ENCODE measurements at places on chromosomes 13 and 19.

GRCh38 chr19:18496980-18497256 lies 25.0 kb downstream of the ELL start:
- DNase-seq, result no peak

GRCh38 chr13:99997702-99998214 lies 16.2 kb downstream of the ZIC2 start:
- no peak for DNase-seq

DNA sequence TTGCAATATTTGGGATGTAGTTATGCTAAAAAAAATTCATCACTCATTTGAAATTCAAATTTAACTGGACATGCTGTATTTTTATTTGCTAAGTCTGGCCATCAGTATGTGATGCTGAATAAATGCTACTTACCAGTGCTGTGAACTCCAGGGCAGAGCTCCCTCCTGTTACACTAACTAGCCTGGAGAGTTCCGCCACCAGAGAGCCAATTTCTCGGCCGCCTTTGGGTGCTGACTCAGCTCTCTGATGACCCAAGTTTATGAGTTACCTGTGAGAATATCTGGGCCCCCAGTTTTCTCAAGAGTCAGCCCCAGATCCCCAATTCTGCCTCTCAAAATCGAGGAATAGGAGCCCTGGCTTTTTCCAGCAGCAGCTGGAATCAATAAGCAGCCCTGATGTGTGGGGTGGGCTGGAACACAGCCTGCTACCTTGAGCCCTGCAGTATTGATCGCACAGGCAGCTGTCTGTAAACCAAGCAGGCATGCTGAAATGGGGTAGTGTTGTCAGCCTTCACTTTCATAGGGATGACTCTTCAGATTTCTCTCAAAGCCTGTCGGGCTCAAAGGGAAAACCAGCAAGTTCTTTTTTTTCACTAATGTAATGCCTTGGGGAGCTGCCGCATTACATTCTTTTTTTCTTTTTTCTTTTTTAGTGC lies 113.7 kb downstream of the DNAJC15 start:
- no peak for DNase-seq

DNA sequence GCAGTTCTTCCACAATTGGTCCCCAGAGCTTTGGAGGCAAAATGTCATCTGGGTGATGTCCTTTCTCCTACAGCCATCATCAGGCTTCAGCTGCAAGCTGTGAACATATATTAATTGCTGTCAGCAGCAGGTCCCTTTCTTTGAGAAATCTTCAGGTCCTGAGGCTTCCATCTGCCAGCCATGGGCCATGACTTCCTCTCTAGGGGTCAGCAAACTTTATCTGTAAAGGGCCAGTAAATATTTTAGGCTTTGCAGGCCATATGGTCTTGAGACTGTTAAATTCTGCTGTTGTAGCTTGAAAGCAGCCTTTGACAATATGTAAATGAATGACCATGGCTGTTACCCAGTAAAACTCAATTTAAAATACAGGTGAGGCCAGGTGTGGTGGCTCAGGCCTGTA lies 27.1 kb downstream of the SERP2 start:
- DNase-seq, result no peak

- no peak for DNase-seq
Measured at GRCh38 chr19:9342610-9343304, 18.8 kb downstream of the ZNF559 start.

- DNase-seq, result no peak
Measured at GRCh38 chr13:89695343-89696257, 1651.9 kb upstream of the MIR17HG start.

- no peak for DNase-seq
Measured at GRCh38 chr13:41701676-41702075, 244.3 kb downstream of the RGCC start.

GRCh38 chr19:7924241-7924640 lies 1.7 kb downstream of the CTXN1 start:
- no peak for DNase-seq

GRCh38 chr19:10256551-10256950 lies 4.5 kb downstream of the MRPL4 start:
- DNase-seq, result no peak

DNA sequence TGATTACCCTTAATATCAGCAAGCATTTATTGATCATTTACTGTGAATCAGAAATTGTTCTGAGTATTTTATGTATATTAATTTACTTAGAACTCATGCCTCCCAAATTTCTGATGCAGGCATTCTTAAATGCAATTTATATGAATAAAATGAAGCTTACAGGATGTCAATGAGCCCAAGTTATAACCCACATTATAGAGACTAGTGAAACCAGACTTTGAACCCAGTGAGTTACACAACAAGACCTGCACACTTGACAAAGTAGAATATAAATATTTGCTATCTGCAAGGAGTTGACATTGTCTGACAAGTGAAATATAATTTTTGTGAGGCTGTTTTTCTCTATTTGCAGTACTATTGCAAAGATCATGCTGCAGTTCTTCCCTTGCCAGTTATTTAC lies 656.0 kb downstream of the GPC5 start:
- DNase-seq, result no peak

- no peak for DNase-seq
Measured at GRCh38 chr13:94784066-94784465, 71.7 kb upstream of the SOX21 start.

DNA sequence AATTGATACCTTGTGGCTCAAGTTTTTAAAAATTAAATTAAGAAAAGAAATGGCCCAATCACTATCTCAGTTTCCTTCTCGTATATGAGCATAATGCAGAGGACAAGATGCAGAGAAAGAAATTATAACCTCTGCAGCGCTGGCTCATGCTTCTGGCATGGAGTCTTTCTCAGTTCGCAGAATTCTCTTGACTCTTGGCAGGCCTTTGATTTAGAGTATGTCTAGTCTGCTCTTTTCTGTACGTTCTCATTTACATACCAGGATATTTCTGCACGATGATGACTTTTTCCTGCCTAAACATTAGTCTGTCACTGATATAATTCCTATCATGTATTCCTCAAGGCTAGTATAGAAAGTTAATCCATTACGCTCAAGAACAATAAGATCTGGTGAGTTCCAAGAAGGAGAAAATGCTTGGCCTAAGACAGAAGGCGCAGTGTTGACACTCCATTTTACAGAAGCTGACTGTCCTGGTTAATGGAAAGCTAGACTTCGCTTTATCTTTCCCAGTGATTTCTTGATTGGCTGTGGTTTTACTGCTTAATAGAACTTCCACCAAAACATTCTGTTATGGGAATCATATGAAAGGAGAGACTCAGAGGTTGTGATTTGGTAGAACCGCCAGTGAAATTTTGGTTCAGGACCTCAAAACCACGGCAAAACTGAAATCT lies 1.7 kb upstream of the SMAD9 start:
- no peak for DNase-seq

DNA sequence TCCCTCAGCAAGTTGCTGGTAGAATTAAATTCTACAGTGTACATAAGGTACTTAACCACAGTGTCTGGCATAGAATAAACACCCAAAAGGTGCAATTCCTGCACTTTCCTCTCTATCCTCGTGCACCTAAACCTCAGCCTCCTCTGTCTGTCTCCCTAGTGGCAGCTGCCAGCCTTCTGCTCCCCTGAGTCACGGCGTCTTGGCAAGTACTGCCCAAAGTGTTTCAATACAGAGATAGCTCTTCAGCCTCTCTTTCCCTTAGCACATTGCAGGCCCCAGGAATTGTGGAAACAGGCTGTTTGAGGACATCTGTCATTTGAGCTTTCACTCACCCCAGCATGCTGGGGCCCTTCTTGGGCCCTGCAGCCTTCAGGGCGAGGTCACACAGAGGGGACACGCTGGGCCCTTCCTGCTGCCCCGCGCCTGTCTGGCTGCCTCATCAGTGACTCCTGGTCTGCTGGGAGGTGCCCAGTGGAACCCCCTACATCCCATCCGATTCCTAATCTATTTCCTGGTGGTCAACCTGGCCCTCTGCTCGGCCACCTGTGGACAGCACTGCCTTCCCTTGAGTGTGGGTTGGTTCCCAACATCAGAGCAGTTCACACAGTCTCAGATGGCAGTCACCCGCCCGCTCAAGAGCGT lies 19.3 kb downstream of the COL4A2 start:
- no peak for DNase-seq

DNA sequence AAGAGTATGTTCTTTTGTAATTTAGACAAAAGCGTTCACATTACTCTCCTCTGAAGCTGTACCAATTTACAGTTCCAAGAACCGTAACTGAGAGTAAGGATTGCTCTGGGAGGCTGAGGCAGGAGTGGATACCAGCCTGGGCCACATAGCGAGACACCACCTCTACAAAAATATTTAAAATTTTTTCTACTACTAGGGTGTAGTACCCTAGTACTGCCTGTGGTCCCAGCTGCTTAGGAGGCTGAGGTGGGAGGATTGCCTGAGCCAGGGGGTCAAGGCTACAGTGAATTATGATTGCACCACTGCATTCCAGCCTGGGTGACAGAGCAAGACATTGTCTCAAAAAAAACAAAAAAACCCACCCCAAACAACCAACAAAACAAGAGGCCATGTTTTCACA lies 12.1 kb upstream of the CYP2A6 start:
- no peak for DNase-seq

DNA sequence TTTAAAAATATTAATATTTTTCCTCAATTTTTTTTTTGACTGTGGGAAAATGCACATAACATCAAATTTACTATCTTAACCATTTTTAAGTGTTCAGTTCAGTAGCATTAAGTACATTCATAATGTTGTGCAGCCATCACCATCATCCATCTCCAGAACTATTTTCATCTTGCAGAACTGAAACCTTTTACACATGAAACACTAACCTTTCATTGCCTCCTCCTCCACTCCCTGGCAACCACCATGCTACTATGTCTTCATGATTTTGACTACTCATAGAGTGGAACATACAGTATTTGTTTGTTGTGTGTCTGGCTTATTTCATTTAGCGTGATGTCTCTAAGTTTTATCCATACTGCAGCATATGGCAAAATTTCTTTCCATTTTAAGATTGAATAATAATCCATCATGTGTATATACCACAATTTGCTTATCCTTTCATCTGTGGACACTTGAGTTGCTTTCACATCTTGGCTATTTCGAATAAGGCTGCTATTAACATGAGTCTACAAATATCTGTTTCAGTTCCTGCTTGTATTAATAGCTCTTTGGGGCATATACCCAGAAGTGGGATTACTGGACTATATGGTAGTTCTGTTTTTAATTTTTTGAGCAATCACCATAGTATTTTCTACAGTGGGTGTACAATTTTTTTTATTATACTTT lies 376.4 kb downstream of the MTUS2 start:
- no peak for DNase-seq

- DNase-seq, result peak; percentile 11
Measured at GRCh38 chr13:18212873-18213272, 968.8 kb downstream of the TUBA3C start.

DNA sequence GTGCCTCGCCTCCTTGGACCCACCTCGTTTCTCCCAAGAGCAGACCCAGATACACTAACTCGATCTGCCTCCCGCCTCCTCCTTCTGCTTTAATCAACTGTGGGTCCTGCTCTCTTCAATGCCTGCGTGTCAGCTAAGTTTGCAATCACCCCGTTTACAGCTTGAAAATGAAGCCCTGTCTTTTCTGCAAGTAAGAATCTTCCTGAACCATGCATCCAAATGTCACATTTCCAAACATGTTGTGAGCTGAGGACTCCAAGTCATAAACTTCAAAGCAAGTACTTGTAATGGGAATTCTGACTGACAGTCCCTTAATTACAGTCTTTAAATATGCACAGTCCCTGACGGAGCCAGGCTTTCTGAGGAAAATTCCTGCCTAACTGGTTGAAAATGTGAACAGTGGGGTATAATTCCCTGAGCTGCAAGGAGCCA lies 154.9 kb upstream of the UQCRFS1 start:
- no peak for DNase-seq

DNA sequence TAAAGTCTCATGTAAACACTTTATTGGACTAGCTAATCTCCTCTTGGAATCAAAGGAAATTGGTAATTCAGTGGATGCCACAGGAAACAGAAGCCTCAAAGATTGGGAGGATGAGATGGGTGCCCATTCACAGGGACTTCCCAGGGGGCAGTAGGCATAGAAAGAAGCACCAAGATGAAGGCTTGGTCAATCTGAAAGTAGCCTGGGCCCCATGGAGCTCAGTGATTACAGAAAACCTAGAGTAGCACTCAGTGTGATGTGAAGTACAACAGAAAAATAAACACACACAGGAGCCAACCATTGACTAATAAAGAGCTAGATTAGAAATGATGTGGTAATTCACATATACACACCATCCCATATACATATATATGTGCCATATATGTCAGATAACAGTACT lies 560.6 kb downstream of the TBC1D4 start:
- no peak for DNase-seq

DNA sequence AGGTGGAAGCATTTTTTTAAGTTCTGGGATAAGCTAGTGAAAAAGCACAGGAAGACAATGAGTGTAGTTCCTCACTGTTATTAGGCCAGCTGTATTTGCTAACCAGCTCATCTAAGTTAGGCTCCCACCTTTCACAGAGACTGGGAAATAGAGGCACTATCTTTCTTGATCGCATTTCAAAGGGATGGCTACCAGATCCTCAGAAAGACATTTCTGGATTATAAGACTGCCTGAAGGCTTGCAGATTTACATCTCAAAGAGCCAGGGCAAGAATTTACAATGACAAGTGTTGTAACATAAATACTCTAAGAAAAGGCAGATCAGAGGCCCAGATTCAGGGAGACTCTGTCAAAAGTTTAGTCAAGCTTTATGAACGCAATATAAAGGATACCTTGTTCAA lies 1005.5 kb downstream of the PCDH9 start:
- DNase-seq, result no peak

GRCh38 chr13:40666933-40667621 lies 636 bp upstream of the FOXO1 start:
- no peak for DNase-seq

GRCh38 chr13:85662186-85662585 lies 137.0 kb downstream of the SLITRK6 start:
- no peak for DNase-seq

DNA sequence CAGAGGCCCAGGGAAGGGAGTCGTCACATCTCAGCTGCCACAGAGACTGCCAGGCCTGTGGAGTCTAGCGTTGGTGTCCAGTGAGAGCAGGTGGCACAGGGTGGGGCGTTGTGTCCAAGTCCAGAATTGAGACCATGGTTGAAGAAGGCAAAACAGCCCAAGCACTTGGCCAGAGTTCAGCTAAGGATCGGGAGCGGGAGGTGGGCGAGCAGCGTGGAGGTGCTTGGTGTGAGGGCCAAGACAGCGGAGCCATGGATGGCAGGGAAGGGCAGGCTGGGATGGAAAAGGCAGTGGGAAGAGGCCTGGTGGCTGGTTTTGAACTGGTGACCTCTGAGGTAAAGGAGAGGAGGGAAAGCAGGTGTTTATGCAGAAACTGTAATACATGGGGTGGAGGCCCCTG lies 8.0 kb downstream of the IGFLR1 start:
- no peak for DNase-seq

DNA sequence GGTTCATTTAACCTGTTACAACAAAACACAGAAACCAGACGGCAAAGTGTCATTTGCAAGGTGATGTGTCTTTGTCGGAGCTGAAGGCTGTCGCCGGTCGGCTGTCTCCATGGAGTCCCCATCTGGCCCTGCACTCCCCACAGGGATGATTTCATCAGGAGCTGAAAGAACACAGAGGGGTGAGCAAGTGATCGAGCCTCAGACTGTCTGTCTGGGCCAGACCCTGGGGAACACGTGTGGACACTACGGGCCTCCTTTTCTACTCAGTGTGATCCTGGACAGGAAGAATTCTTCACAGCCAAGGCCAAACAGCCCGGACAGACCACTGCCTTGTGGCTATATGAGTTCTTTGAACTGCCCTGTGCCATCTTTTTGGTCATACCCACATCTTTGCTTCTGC lies 85.1 kb downstream of the RNASEH2B start:
- no peak for DNase-seq
